ENCODE measurements at places on chromosomes 1 and 21. TPM values are rescaled to one million over a fixed set of nuclear protein-coding genes. Genes with fewer than 3 reads are reported as not detected.

PEX10 gene
- polyA plus RNA-seq = 23.6 TPM

IL22RA1 gene
- not detected for polyA plus RNA-seq

DMRTA2 gene
- not detected for polyA plus RNA-seq

MIS18A gene
- polyA plus RNA-seq = 6.0 TPM

TTLL10 gene
- not detected for polyA plus RNA-seq

TMEM52 gene
- 0.28 TPM for polyA plus RNA-seq

KRTAP19-3 gene
- polyA plus RNA-seq = not detected

PKLR gene
- polyA plus RNA-seq = 0.02 TPM

BTG2 gene
- polyA plus RNA-seq = 23.7 TPM

DNA sequence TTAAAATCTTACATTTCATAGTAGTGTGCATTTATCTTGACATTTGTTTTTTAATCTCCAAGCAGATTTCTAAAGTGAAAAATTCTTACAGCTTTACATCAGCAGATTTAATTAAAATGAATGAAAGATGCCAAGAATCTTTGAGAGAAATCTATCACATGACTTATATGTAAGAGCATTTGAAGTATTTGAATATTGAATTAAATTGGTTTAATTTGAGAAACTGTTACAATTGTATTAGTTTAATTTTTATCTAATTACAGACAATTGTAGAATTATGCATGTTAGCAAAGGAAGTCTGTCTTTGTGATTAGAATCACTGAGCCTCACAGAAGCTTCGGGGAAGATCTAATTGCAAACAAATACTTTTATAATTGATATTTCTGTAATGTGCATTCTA is 52.2 kb downstream of the ASB17 start:
- DNase-seq = no peak

DNA sequence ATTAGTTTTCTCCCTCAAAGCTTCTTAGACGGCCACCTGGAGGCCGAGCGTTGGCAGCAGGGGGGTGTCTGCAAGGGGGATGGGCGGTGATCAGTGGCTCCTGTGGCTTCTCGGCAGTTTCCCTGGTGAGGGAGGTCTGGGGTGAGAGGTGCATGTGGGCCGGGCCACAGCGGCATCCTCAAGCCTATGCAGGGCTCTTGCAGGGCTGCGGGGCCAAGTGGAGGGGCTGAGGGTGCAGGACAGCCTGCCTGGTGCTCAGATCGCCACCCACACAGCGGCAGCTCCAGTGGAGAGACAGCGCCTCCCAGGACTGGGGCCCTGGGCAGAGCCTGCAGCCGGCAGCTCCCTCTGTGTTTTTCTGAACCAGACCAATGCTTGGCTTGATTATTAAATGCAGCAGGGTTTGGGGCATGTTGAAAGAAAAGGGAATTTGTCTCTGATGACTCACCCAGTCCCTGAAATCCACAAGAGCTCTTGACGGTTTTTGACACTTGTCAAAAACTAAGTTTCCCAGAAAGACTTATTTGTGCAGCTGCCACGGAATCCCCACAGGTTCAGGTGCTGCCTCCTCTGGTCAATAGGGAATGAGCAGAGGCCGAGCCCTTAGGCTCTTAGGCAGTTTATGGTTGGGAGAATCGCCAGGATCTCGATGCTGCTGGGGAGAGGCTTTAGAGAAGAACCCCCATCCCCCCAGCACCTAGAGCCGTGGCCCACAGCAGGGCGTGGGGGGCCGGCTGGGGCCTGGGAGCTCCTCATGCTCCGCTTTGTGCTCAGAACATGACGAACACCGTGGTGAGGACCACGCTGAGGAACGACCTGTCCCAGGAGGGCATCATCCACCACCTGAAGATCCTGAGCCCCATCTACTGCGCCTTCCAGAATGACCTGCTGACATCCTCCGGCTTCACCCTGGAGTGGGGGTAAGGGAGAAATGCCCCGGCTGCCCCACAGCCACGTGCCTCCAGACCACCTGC is 54.7 kb downstream of the UMODL1 start:
- no peak for DNase-seq

- no peak for DNase-seq
Measured at GRCh38 chr1:116231752-116232151, 120.6 kb downstream of the MAB21L3 start.

DNA sequence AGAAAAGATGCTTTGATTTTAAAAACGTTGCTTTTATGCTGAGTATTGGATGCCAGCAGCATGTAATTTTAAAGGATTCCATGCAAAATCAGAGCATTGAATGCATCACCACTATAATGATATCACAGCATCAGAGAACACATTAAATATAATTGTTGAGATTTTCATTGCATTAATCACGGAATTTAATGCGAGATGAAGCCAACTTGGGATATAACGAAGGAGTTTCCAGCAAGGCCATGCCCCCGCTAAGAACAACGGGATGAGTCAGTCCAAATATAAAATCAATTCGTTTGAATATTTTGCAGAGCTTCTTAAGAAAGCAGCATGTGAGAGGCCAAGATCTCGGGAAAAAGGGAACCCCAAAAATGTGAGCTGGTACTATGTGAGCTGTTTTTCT is 423.4 kb upstream of the CHRM3 start:
- DNase-seq = no peak

- no peak for DNase-seq
Measured at GRCh38 chr1:27356619-27357280, 10.0 kb downstream of the MAP3K6 start.

DNA sequence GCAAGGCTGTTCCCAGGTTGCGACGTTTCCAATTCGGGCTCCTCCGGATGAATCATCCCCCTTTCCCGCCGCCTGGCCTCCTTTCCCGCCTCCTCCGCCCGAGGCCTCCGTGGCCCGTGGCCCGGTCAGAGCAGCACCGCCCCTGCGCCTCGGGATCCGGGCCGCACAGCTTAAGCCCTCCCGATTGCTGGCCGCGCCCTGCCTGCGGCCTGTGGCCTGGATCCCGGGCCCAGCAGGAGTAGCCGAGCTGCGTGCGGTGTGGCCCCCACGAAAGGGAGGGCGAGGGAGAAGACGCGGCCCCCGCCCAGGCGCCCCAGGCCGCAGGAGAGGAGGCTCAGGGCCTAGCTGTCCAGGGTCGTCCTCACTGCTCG is 1.0 kb downstream of the TMEM200B start:
- peak; percentile 32 for DNase-seq

DNA sequence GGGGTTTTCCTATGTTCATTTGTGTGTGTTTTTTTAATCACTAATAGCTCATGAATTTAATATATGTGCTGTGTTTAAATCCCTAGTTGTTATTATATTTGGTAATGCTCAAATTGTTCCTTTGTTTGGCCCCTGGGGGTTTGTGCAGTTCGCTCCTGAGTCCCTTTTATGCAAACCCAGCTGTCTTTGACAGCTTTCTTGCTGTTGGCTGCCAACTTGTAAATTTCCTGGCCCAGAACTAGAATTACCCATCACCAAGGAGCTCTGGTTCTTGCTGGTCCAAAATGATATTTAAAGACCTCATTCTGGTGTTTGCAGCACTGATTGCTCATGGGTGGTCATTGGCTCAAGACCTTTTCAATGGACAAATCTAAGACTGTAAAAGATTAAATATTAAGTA is 39.6 kb upstream of the PGBD5 start:
- DNase-seq = no peak

DNA sequence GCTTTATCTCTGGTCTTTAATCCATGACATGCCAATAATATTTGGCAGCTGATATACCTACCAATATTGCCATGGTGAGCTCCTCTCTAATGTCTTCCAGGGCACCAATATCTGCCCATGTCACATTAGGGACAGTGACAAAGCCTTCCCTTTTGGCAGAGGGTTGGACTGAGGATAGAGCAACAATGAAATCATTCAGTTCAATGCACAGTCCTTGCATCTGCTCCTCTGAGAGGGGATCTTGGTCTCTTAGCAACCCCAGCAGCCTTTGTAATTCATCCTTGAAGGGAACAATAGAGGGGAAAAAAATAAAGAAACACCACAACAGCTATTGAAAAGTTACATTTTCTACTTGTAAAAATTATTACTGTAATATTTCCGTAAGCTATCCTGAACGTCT is 42.3 kb downstream of the NVL start:
- no peak for DNase-seq

GRCh38 chr21:38301321-38302214 is 44.8 kb downstream of the KCNJ15 start:
- DNase-seq = no peak

GRCh38 chr1:227785805-227786671 is 29.4 kb upstream of the PRSS38 start:
- DNase-seq = no peak

DNA sequence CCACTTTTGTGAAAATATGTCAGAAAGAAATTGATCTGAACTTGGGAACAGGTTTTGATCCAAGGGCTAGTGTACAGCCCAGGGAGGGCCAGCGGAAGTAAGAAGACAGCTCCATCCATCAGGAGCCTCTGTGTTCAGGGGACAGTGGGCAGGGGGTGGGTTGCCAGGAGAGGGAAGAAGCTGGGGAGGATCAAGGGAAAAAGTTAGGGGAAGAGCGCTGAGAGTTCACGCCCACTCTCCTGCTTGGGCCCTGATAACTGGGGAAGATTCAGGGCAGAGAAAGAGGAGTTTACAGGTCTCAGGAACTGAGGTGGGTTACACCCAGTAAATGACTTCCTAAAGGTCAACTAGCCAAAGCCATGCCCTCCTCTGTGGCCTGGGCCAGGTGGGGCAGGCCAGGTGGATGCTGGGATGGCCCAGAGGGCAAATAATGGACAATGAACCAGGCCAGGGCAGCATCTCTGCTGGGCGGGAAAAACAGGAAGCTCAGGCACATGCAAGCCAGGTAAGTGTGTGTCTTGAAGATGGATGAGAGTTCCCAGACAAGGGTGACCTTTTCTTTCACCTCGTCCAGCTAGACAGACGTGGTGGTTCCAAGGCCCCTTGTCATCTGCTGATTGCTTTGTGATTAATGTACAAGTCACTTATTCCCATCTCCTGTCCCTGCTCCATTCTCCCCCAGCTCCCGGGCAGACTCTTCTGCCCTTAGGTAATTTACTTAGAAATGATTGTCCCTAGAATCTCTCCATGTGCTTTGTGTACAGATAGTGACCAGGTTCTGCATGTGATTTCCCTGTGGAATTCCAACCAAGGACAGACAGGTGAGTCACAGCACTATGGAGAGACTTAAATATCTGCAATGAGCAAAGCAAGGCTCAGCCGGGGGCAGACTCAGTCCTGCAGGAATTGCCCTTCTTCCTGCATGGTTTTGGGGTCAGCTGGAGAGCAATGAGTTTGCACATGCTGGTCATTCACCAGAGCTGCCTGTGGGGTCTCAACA is 57.0 kb downstream of the MDM4 start:
- DNase-seq = no peak

DNA sequence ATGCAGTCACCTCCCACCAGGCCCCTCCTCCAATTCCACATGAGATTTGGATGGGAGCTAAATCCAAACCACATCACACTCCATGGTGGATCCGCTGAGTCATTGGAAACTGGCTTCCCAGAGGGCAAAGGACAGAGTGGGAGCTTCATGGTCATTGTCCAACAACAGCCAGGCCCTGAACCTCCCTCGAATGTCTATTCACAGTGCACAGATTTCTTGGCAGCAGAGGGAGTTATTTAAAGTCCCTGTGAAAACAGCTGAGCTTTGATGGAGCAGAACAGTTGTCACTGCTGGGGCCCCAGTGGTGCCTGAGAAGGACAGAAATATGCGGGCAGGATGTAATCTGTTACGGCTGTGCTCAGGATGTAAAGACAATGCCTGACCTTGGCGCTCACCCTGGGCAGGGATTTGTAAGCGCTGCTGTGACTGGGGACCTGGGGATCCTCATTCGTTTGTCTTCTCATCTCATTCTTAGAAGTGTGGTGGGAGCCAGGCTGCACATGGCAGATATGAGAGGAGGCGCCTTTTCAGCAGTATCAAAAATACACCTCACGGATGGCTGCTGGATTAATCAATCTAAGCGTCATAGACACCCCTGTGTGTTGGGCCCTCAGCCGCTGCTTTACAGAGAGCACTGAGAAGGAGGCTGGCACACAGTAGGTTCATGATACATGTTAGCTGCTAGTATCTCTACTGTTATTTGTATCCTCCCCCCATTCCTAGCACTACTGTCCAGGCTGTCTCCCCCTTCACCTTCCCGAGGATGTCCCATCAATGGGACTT is 439.4 kb downstream of the PTPRU start:
- DNase-seq = no peak

DNA sequence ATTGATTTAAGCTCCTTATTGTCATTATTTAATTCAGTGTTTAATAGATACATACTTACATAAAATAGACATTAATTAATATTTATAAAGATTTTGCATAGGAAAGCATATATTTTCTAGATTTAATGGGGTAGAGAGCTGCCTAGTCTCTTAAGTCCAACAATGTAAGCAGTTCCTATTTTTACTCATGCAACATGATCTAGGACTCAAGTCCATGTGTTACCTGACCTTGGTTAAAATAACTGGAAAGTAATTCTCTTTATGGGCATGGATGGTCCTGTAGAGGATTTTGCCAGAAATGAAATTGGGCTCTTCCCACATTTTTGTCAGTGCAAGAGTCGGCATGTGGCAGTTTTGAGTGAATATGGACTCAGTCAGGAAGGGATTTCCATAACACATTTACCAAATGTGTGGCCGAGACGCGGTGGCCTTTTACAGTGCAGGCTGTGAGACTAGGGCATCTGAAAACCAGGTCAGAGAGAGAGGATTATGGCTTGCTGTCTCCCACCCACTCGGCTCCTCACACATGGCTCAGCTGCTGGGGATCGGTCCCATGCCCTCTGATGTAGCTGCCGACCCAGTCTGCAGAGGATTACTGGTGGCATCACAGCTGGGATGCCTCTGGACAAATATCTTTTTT is 6.2 kb upstream of the KIF1B start:
- DNase-seq = no peak

DNA sequence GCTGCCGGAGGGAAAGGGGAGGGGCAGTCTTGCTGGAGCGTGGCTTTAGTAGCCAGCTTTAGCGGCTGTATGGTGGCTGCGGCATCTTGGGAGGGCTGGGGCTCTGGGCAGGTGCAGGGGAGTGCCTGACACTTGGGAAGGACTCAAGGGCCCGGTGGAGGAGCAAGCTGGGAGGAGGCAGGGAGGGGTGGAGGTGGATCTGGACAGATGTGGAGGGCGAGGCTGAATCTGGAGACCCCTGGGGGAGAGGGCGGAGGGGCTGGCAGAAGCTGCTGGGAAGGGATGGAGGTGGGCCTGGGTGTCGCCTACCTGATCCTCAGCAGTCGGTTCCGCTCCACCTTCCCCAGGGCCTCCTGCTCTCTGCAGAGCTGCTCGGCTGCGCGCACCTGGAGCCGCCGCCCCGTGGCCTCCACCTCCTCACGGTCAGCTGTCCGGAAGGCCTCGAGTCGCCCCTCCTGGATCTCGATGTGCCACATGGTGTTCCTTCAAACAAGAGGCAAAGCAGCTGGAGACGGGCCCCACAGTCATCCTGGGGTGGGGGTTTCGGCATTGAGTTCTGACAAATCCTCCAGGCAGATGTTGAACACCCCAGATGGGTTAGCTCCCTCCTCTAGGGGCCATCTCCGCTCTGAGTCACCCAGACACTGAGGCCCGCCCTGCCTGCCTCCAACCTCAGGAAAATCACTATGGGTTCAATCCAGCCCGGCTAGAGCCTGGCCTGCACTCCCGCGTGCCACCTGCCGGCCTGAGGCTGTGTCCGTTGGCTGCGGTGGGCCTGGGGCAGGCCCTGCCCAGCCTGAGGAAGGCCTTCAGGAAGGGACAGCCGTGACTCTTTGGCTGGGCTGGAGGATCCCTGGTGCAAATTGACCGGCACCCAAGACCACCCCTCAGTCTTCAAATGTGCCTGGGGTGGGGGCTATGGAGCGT is 29.6 kb downstream of the CFAP74 start:
- DNase-seq = no peak
